KG1 (cell line): ENCODE measurements at places on chromosomes 6 and 20.

DNA sequence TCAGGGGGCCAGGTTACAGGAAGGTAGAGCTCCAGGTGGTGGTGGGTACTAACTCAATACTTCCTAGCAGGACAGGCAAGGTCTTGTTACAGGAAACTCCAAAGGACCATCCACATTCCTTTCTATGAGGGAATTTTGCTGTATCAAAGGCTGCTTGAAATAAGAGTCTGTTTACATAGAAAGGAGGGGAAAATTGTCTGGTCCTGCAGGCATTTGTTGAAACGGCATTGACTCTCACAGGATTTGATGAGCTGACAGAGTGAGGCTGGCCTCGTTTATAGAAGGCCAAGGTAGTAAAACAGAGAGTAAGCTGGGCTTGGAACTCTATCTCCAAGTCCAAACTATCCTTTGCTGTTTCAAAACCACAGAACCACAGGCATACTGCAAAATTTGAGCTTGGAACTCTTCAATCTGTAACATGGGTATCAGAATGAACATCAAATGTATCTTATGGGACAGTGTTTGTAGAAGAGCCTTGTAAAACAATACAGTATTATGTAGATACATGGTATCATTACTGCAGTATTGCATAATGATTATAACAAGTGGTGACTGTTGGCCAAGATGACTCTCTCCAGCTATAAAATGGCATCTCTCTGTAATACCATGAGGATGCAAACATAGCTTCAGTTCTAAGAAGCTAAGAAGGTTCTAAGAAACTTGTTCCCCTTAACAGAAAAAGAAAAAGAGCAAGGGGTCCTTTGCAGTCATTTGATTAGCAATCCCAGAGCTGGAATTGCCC is 61.5 kb downstream of the TRAM2 start:
- DNase-seq = no peak

DNA sequence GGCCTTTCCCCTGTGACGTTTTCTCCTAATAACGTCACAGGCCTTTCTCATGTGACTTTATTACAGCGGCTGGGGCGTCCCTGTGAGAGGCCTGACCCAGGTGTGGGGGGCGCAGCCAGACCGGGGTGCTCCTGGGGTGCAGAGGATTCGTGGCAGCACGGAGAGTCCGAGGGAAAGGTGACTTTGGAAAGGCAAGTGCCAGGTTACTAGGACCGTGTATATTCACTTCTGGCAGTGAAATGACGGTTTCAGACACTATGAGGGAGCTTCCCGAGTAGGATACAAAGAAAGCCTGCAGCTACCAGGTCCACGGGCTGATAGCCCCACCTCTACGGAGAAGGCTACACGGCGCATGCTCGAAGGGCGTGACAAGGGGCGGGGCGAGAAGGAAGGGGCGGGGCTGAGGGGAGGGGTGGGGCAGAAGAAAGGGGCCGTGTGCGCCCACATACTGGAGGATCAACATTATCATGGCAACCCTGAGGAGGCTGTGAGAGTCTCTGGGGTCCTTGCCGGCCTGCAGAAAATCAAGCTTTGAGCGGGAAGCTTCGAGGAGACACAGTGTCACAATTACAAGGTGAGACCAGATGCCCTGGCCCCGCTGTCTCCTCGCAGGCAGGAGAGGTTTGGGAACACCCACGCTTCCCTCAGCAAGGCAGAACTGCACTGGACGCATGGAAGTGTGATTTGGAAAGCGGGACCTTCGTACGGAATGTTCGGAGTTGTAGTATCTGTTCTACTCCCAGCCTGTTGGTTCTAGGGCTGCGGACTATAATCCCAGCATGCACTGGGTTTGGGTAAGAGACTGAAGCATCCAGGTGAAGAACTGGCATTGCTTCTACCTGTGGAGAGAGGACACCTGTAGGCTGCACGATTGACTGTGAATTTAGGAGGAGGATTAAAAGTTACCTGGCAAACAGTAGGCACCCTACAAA is 54.4 kb upstream of the ZNF337 start:
- DNase-seq = no peak

GRCh38 chr20:14643556-14643955 is 306.1 kb upstream of the FLRT3 start:
- no peak for DNase-seq

- DNase-seq = no peak
Measured at GRCh38 chr20:49866051-49866450, 49.3 kb downstream of the SPATA2 start.

GRCh38 chr20:41889126-41889843 is 271.1 kb upstream of the CHD6 start:
- no peak for DNase-seq

DNA sequence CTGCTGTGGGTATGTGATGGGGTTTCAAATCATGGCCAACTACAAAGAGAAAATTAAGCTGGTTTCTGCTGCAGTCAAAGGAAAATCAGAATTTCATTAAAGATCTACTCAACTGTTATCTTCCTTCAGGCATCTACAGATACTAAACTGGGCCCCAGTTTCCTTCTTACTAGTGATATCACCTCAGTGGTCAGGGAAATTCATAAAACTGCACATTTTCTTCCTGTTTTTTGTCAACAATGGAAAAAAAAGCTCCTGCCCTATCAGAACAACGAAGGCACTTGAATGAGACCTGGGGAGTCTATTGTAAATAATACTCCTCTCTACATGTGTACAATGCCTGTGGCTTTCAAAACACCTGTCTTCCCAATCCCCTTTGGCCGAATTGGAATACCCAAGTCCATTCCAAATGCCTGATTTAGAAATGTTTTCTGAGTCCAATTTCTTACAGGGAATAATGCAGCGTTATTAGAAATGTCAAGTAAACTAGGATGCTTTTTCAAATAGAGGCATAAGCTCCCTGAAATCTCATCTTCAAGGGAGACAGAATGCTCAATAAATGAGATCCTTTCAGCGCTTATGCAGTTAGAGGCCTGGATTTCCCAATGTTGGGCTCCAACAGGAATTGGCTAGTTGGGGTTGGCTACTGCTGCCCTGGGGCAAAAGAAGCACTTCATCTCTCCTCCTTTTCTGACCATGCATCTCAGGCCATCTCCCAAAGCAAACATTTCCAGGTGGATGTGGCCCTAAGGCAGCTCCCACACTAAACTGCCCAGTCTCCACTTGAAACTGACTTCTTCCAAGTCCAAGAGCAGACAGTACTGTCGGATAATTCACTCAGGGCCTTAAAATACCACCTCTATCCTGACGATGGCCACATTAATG is 143.3 kb downstream of the NFATC2 start:
- no peak for DNase-seq

DNA sequence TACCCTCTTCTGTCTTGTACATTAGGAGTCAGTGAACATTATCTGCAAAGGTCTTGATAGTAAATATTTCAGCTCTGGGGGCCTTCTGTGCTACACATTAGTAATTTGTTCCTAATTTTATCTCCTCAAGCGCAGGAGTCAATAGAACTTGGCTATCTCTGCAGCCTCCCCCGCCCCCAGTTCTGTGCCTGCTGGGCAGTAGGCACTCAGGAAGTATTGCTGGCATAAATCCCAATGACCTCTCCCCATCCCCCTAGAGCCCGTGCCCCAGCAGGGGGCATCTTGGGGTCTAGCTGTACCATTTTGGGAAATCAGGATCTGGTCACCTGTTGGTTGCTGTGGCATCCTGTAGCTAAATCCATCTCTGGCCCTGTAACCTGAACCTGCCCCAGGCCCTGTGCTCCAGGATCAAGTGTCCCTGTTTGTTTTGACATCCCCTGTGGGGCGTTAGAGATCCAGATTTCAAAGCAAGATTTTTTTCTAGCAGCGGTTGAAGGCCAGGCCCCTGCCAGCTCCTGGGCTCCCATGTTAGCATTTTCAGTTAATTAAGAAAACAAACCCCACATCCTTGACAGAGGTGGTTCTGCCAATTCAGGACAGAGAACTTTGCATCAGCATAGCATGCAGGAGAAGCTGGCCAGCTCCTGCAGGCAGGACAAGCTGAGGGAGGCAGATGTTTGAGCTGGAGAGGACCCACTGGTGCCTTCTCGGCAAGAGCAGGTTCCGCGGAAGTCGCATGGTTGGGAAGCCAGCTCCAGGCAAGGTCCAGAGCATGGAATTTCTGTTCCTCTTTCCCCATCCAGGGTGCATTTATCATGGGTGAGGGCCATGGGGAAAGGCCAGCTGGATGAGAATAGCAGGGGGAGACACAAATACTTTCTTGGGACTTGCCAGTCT is 32.1 kb downstream of the DAAM2 start:
- no peak for DNase-seq

DNA sequence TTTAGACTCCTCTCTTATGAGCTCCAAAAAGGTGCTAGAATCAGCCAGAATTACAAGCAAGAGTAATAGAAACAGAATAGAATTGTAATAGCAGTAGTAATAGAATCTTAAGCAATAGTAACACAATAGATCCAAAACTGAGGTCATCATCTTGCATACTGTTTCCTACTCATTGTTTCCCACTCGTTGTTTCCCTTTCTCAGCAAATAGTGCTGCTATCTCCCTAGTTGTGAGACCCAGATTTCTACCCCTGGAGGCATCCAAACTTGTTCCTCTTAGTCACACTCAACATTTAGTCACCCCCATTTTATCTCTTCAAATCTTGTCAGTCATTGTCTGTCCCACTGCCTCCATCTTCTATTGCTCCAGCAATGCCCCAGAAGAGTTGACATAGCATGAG is 356.9 kb upstream of the MARCKS start:
- DNase-seq = no peak

DNA sequence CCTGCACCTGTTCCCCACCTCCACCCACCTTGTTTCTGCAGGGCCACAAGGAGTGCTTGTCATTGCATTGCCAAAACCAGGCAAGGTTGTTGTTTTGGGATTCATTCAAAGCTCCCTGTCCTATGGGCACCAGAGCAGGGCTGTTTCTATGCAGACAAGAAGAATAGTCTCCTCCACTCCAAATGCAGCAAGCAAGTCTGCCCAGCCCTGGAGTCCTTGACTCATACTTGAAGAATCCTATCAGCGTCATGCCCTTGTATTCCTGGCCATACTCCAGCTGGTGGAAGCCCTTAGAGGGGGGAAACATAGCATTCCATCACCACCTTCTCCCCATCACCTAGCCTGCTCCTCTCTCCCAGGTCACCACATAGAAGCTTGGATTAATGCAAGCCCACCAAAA is 145.3 kb upstream of the ECI2 start:
- DNase-seq = no peak

DNA sequence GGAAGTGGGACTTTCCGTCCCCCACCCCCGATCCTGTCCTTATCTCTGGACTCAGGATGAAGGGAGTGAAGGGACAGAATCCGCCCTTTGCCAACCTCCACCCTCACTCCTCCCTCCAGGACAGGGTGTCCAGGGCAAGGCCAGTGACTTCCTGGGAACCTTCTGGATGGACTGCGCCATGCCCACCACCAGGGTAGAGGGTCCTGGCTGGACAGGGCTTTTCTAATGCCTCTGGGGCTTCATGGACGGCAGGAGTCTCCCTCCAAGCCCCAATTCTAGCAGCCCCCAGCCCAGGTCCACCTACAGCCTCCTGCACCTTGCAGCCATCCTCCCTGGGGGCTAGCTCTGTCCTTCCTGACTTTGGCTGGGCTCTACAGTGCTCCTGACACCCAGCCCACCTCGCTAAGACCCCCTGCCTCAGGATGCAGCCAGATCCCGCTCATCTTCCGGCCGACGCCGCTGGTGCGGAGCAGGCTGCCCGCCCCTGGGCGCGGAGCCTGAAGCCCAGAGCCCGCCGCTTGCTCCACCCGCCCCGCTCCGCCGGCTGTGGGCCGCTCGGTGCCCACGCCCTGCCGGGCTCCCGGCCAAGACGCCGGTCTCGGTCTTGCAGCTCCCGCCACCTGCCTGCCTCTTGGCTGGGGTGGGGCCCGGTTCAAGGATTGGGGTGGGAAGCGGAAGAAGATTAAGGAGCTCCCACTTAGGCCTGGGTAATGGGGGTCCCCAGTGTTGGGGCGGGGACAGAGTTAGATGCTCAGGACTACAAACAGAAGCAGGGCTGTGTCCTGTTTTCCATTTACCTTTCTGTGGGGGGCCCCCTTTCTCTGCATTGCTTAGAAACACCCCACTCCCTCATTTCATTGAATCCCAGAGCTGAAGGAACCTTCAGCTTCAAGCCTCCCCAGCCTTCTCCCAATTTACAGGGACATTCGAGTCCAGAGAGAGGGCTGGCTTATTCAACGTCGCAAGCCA is 72.8 kb downstream of the MDGA1 start:
- DNase-seq = no peak

DNA sequence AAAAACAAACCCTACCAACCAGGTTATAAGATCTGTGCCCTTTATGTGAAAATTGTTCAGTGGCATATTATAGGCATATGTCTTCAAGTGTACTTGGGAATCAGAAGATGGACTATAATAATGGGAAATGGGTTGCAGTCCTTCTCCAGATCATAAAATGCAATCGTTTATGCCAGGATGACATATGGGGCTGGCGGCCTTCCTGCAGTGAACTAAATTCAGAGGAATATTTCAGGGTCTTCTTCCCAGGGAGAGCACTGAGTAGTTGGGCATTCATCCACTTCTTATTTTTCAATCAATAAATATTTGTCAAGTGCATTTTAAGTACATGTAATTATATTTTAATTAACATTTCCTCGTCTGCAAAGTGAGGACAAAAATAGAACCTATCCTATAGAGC is 176.2 kb upstream of the CNR1 start:
- no peak for DNase-seq

GRCh38 chr6:168457653-168457934 is 16.6 kb downstream of the SMOC2 start:
- no peak for DNase-seq

GRCh38 chr6:134060491-134061106 is 8.2 kb upstream of the SLC2A12 start:
- no peak for DNase-seq

DNA sequence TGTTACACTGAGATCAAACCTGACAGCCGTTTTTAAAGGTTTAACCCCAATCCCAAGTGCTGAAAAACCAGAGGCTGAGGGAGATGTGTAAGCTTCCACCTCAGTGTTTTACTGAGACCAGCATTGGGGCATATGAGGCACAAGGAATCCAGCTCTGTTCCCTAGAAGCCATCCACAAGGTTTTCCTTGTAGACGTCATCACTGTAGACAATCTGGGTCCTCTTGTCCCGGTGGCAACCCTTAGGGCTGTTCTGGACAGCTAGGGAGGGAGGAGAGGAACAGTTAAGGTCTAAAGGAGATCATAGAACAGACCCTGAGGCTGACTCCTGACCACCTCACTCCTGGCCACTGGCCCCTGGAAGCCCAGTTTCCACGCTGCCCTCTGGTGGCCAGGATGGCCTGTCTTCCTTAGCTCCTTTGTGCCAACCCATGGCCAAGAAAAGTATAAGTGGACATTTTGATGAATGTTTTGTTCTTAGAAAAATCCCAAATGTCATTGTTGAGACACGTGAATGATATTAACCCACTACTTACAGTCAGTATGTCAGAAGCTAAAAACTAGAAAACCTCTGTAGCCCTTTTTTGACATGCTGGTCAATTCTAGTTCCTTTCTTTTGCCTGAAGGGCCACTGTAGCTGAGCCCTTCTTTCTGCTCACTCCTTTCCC is 6.4 kb downstream of the CFB start:
- no peak for DNase-seq

DNA sequence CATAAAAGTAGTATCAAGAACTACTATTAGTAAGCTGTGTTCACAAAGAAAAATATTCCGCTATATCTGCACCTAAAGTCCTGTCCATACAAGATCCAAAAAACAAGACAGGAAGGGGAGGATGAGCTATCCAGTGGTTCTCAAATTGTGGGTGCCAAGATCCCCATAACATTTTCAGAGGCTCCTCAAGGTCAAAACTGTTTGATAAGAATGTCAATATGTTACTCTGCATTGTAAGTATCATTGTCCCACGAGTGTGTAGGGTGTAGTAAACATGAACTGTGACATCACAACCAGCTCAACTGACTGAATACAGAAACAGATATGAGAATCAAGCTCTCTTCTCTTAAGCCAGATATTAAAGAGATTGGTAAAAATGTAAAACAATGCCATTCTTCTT is 81.9 kb upstream of the HIVEP1 start:
- no peak for DNase-seq
